ENCODE measurements at places on chromosomes 11 and 22.
A peak's percentile ranks its signal among the peaks of the same experiment; 100 is the strongest.

DNA sequence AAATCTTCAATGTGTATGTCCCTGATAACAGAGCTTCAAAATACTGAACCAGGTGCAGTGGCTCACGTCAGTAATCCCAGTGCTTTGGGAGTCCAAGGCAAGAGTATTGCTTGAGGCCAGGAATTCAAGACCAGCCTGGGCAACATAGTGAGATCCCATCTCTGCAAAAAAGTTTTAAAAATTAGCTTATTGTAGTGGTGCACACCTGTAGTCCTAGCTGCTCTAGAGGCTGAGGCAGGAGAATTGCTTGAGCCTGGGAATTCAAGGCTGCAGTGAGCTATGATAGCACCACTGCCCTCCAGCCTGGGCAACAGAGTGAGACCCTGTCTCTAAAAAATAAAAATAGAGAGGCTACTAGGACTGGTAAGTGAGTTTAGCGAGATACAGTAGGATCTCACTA is 84.0 kb downstream of the PACS1 start:
- no peak for DNase-seq
- peaks cover 15% of the 10 kb centered on the region for H3K4me1 ChIP-seq
- no peaks in the 10 kb centered on the region for H3K27me3 ChIP-seq
- H3K36me3 ChIP-seq, result no peaks in the 10 kb centered on the region
- H3K27ac ChIP-seq, result no peak overlapping the region

GRCh38 chr22:47793304-47794101 is 1031.1 kb downstream of the TBC1D22A start:
- no peaks in the 10 kb centered on the region for H3K27me3 ChIP-seq
- no peak overlapping the region for H3K4me3 ChIP-seq
- H3K36me3 ChIP-seq, result no peaks in the 10 kb centered on the region
- H3K27ac ChIP-seq, result no peak overlapping the region

DNA sequence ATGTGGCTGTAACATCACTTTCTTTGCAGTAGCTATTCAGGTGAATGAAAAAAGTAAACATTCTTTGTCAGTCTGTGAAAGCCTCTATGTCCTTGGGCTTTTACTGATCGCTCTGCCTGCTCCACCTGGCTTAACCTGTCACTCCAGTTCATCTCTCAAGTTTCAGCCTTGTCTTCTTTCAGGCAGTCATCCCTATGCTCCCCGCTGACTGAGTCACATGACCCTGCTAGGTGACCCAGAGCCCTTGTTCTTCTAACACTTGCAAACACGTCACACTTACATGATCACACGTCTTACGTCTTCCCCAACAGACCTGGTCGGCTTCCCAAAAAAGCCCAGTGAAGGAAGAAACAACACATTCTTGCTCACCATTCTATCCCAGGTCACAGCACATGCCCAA is 499.3 kb upstream of the TENM4 start:
- H3K4me3 ChIP-seq, result no peak overlapping the region
- H3K4me1 ChIP-seq, result no peaks in the 10 kb centered on the region

DNA sequence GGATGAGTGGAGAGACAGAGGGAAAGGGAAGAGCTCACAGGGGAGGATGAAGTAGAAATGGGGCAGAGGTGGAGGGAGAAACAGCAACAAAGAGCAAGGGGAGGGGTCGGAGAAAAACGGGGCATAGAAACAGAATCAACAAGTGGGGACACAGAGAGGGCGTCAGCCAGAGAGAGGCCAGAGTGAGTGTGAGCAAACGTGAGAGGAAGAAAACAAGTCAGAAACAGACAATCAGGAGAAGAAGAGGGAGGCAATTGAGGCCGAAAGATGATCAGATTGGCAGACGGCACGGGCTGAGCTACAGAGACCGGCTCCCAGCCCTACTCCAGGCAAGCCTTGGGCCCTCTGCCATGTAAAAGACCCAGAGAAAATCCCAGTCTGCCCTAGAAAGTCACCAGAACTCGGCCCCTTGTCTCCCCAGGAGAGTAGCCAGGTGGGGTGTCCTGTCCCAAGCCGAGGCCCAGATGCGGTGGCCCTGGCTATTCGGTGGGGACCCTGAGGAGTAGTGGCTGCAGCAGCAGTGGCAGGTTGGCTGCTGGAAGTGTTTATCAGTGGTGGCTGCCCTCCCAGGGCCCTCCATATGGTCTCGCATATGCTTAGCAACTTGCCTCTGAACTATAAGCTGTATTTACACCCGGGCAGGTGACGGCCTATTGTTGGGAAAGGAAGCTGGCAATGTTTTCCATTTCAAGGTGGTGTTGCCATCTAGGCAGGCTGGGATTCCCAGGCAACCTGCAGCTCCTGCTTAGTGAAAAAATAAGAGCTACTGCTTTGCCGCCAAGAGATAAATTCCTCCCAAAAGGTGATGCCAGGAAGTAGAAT is 14.8 kb upstream of the TSPAN18 start:
- no peaks in the 10 kb centered on the region for H3K4me1 ChIP-seq
- no peak overlapping the region for H3K27ac ChIP-seq
- no peaks in the 10 kb centered on the region for H3K36me3 ChIP-seq
- H3K4me3 ChIP-seq, result no peak overlapping the region

- peak within 1 kb of the TSS; percentile 67 for H3K27ac ChIP-seq
- no peaks in the 10 kb centered on the region for H3K36me3 ChIP-seq
- peaks cover 46% of the 10 kb centered on the region for H3K4me1 ChIP-seq
- H3K27me3 ChIP-seq, result no peaks in the 10 kb centered on the region
- peak; percentile 68 for DNase-seq
- H3K4me3 ChIP-seq, result peak within 1 kb of the TSS; percentile 66
Measured at GRCh38 chr22:20131597-20131858, at the start of gene ZDHHC8. Gene ZDHHC8, plus strand, starts transcription at chr22:20131804. Its CDS starts 144 bp downstream, at chr22:20131948.

DNA sequence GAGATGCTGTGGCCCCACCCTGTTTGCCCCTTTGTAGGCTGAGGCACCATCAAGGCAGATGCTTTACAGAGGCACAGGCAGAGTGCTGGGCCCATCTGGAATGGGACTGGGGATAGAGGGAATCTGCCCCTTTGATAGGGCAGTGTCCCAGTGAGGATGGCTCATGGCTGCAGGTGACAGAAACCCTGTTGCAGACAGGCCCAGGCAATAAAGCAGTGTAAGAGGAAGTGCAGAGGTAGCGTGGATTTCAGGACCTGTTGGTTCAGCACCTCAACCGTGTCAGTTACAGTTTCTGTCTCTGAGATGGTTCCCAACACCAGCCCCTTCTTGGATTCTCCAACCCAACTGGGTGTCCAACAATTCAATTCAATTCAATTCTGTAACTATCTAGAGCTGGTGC is 25.1 kb downstream of the PRDM11 start:
- no peak for DNase-seq
- H3K4me1 ChIP-seq, result no peaks in the 10 kb centered on the region
- H3K4me3 ChIP-seq, result no peak overlapping the region
- no peaks in the 10 kb centered on the region for H3K27me3 ChIP-seq

DNA sequence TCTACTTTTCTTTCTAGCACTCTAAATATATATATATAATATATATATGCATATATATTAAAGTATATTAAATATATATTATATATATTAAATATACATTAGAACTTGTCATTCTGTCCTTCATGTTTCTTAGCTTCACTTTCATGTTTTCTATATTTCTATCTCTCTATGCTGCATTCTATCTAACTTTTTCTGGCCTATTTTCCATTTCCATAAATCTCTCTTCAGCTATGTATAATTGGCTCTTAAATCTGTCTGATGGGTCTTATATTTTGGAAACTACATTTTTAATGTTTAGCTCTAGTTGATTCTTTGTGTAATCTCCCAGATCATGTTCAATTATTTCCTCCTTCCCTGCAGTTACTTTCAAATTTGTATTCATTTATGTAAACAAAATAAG is 72.2 kb downstream of the MTNR1B start:
- DNase-seq, result no peak
- no peaks in the 10 kb centered on the region for H3K36me3 ChIP-seq
- no peak overlapping the region for H3K27ac ChIP-seq
- no peaks in the 10 kb centered on the region for H3K27me3 ChIP-seq

- no peak overlapping the region for H3K27ac ChIP-seq
- peaks cover 42% of the 10 kb centered on the region for H3K4me1 ChIP-seq
- no peak for DNase-seq
Measured at GRCh38 chr11:12091956-12092558, 18.3 kb upstream of the MICAL2 start.

DNA sequence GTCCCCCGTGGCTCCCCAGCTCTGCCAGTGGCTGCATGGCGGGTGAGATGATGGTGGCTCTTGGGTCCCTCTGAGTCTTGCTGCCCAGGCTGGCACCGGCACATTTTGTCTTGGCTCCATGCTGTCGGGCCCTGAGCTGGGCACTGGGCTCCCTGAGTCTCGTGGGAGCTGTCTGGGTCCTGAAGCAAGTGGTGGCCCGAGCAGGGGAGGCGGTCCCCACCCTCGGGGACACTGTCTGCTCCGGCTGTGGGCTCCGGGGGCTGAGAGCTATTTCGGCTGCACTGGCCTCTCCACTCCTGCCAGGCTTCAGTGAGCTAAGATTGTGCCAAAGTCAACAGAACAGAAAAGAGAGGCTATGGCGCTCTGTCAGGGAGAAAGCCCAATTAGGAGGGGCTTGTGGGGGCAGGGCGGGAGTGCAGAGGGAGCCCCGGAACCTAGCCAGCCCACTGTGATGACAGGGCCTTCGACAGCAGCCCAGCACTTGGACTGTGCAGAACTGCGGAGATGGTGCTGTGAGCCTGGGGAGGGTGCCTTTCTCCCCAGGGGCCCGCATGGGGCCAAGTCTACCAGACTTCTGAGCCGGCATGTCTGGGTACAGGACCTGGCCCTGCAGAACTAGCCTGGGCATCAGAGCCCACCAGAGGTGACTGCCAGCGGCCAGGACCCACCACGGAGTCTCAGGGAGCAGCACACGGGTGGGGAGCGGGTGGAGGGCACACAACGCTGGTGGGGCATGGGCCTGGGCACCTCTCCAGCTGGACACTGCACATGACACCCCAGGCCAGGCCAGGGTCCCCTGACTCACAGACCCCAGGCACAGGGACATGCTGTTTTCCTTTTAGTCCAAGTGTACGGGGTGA is 38.0 kb downstream of the RTN4R start:
- no peak overlapping the region for H3K4me3 ChIP-seq
- no peaks in the 10 kb centered on the region for H3K27me3 ChIP-seq
- no peaks in the 10 kb centered on the region for H3K36me3 ChIP-seq
- H3K27ac ChIP-seq, result no peak overlapping the region
- no peaks in the 10 kb centered on the region for H3K4me1 ChIP-seq
- DNase-seq, result no peak

GRCh38 chr11:4134806-4135205 is 40.2 kb downstream of the RRM1 start:
- H3K27ac ChIP-seq, result no peak overlapping the region
- no peaks in the 10 kb centered on the region for H3K27me3 ChIP-seq
- H3K4me3 ChIP-seq, result no peak overlapping the region
- no peaks in the 10 kb centered on the region for H3K4me1 ChIP-seq

- peaks cover 16% of the 10 kb centered on the region for H3K4me1 ChIP-seq
- no peaks in the 10 kb centered on the region for H3K27me3 ChIP-seq
- no peak overlapping the region for H3K27ac ChIP-seq
- no peak overlapping the region for H3K4me3 ChIP-seq
- DNase-seq, result no peak
Measured at GRCh38 chr22:17845327-17845726, 71.1 kb upstream of the BID start.

GRCh38 chr22:50696799-50697561 is 24.4 kb downstream of the SHANK3 start:
- H3K27me3 ChIP-seq, result no peaks in the 10 kb centered on the region
- no peak overlapping the region for H3K27ac ChIP-seq
- no peak for DNase-seq

DNA sequence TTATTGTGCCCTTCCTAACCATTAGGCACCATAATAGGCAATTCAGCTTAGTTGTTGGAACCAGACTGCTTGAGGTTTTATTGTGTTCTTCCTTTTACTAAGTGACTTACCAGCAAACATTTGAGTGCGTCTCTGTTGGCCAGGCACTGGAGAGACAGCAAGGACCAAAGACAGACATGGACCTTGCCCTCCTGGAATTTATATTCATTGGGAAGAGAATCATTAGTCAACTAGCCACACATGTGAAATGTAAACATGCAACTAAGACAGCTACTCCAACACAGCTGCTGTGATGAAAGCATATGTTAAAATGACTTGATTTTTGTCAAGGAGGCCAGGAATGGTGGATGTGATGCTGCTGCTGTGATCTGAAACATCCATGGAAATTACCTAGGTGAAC is 106.4 kb downstream of the TRAF6 start:
- DNase-seq, result no peak
- H3K4me1 ChIP-seq, result peaks cover 41% of the 10 kb centered on the region
- no peaks in the 10 kb centered on the region for H3K27me3 ChIP-seq
- H3K4me3 ChIP-seq, result no peak overlapping the region

- peak; percentile 73 for DNase-seq
- H3K27ac ChIP-seq, result no peak overlapping the region
- no peak overlapping the region for H3K4me3 ChIP-seq
Measured at GRCh38 chr11:17991783-17992433, 20.9 kb downstream of the SERGEF start.

DNA sequence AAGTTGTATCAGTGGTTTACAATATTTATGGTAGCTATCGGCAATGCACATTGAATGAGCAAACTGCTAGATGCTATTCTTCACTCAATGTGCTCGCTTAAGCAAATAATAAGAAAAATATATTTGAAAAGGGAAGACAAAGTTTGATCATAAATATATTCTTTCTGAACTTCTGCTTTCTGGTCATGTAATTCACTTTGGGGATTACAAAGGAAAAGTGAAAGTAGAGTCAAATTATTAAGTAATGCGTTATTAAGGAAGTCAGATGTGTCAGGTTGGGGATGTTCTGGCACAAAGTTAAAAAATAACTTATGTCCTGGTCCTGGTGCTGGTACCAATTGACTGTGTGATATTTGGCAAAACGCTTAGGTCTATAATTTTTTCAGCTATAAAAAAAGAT is 98.0 kb upstream of the TRIM77 start:
- no peak overlapping the region for H3K27ac ChIP-seq
- H3K4me1 ChIP-seq, result no peaks in the 10 kb centered on the region
- DNase-seq, result no peak
- no peaks in the 10 kb centered on the region for H3K27me3 ChIP-seq

DNA sequence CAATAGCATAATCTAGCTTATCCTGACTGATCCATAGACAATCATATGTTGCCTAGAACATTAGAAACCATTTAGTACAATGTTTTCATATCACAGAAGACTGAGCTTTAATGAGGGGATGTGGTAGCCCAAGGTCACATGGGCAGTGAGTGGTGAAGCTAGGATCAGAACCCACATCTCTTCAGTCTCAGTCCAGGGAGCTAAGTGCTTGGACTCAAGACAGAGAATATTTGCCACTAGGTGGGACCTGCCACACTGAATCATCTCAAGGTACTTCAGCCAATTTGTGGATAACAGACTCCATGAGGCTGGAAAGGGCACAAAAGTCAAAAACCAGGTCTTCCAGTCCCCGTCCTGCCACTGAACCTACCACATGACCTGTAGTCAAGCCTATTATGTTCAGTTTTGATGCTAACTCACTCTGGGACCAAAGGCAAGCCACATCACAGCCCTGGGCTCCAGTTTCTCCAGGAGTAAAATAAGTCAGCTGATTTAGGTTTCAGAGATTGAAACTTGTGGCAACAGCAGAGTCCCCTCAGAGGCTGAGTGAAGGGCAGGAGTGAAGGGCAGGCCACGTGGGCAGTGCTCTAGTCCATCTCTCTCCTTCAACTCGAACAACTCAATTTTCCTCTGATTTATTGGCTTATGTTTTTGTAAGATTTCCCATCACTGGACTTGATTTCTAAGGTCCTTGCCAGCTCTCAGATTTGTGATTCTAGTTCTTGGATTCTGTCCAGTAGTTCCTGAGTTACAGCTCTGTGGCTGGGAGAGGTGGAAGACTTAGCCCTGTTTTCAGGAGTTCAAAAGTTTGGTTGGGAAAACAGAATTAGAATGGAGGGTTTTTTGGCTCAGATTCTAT is 84.6 kb upstream of the PHOX2A start:
- H3K4me1 ChIP-seq, result peaks cover 7% of the 10 kb centered on the region
- no peak for DNase-seq
- no peak overlapping the region for H3K27ac ChIP-seq
- H3K27me3 ChIP-seq, result no peaks in the 10 kb centered on the region
